ENCODE measurements at places on chromosomes 2 and 18. TPM values are rescaled to one million over a fixed set of nuclear protein-coding genes. Genes with fewer than 3 reads are reported as not detected.

Gene PSMA8
- total RNA-seq, result not detected

Gene GREB1L
- total RNA-seq, result 0.98 TPM

DNA sequence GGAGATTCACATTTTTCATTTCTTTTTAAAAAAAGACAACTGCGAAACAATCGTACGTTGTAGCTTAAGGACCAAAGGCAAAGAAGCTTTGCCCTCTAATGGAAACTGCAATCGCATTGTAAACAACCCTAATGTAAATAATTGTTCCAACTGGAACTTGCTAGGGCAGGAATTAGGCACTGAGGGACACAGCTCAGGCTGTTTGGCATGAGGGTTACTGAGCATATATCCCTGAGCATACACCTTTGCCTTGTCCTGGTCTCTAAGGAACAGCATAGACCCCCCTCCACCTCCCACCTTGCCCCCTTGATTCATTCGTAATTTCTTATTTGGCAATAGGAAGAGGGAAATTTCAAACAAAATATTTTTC, 396.4 kb downstream of the LNPK start:
- no peaks in the 10 kb centered on the region for H3K36me3 ChIP-seq
- no peaks in the 10 kb centered on the region for H3K27me3 ChIP-seq
- no peaks in the 10 kb centered on the region for H3K4me1 ChIP-seq
- no peak for DNase-seq
- H3K27ac ChIP-seq, result no peak overlapping the region
- no peak overlapping the region for H3K4me3 ChIP-seq

GRCh38 chr18:27860701-27861107, 316.2 kb downstream of the CDH2 start:
- no peaks in the 10 kb centered on the region for H3K27me3 ChIP-seq
- no peak overlapping the region for H3K27ac ChIP-seq
- H3K36me3 ChIP-seq, result no peaks in the 10 kb centered on the region
- no peak for DNase-seq

- H3K27ac ChIP-seq, result no peak overlapping the region
- H3K36me3 ChIP-seq, result no peaks in the 10 kb centered on the region
- H3K4me1 ChIP-seq, result peaks cover 6% of the 10 kb centered on the region
- no peak overlapping the region for H3K4me3 ChIP-seq
- no peaks in the 10 kb centered on the region for H3K27me3 ChIP-seq
These were observed 113.6 kb upstream of the MAP3K20 start for GRCh38 chr2:172962082-172962481.

Gene TMEM247
- not detected for total RNA-seq

GRCh38 chr2:216082805-216083204, 1.1 kb downstream of the TMEM169 start:
- DNase-seq, result no peak
- no peak overlapping the region for H3K27ac ChIP-seq
- no peaks in the 10 kb centered on the region for H3K27me3 ChIP-seq
- H3K4me3 ChIP-seq, result no peak overlapping the region
- H3K4me1 ChIP-seq, result no peaks in the 10 kb centered on the region

DNA sequence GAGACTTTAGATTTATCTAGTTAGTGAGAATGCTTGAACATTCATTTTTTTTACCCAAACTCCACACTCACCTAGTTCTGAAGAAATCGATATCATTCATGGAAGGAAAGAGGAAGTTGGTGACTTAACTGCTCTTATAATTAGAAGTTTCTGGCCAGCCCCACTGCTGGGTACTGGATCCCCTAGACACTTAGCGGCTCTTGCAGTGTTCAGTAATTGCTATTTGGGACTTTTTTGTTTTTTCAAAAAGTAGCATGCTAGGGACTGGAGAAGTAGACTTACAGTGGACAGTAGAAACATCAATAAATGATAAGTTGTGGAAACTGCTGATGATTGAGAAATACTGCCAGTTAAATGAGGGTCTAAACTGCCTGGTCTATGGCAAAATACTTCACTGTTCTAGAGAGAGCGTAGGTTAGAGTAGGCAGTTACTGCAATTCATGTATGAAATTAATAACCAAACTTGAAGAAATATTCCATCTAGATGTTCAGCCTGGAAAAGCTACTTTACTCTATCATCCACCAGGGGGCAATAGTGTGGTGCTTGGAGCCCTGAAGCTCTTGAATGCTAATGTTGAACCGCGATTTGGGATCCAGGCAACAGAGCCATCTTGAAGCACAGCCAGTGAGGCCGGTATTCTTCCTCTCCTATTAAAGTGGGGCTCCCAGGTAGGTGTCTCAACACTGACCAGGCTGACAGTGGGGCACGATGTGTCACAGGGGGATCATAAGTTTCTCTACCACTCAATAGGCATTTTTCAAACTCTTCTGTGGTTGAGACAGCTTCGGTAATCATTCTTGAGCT, 146.1 kb upstream of the SESTD1 start:
- no peaks in the 10 kb centered on the region for H3K36me3 ChIP-seq
- H3K4me3 ChIP-seq, result no peak overlapping the region
- no peak for DNase-seq
- H3K27me3 ChIP-seq, result no peaks in the 10 kb centered on the region
- H3K4me1 ChIP-seq, result no peaks in the 10 kb centered on the region

DNA sequence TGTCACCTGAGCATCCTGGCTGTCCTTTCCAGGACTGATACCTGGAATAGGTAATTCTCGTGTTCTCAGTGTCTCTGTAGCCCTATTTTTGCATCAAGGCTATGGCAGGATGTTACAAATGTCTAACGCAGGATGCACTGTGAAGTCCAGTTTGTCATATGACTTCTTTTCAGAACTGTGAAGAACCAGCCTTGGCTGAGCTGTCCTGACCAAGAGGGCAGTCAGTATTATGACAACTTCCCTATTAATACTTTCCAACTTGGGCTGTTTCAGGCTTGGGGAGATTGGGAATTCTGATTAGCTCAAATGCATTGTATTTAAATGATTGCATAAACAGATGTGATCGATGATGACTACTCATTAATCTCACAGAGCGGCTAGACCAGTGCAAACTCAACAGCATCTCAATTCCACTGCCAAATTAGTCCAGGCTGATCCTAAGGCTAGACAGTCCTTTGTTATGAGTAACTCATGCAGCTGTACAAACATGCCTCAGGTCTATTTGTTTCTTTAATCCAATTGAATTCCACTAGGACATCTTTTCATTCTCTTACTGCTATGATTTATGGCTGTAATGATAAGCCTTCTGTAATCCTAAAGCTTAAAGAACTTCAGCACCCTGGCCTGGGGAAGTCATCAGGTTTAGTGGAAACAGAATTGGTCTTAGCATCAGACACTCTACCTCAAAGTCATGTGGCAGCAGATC, 331.6 kb downstream of the KCNS3 start:
- no peaks in the 10 kb centered on the region for H3K27me3 ChIP-seq
- H3K4me1 ChIP-seq, result no peaks in the 10 kb centered on the region

- H3K4me3 ChIP-seq, result no peak overlapping the region
- no peak overlapping the region for H3K27ac ChIP-seq
- DNase-seq, result no peak
These were observed 45.9 kb upstream of the ITGA4 start for GRCh38 chr2:181411105-181411849.

- no peak overlapping the region for H3K4me3 ChIP-seq
- no peaks in the 10 kb centered on the region for H3K4me1 ChIP-seq
- H3K27ac ChIP-seq, result no peak overlapping the region
- DNase-seq, result no peak
- H3K36me3 ChIP-seq, result no peaks in the 10 kb centered on the region
These were observed 14.8 kb downstream of the LPIN1 start for GRCh38 chr2:11761259-11761658.

GRCh38 chr2:27320958-27321543, 1.8 kb downstream of the MPV17 start:
- no peaks in the 10 kb centered on the region for H3K36me3 ChIP-seq
- H3K27ac ChIP-seq, result no peak overlapping the region
- DNase-seq, result no peak
- H3K27me3 ChIP-seq, result no peaks in the 10 kb centered on the region
- no peak overlapping the region for H3K4me3 ChIP-seq

Gene HADHA
- total RNA-seq, result 124 TPM

Gene ERBB4
- total RNA-seq, result 0.25 TPM

DNA sequence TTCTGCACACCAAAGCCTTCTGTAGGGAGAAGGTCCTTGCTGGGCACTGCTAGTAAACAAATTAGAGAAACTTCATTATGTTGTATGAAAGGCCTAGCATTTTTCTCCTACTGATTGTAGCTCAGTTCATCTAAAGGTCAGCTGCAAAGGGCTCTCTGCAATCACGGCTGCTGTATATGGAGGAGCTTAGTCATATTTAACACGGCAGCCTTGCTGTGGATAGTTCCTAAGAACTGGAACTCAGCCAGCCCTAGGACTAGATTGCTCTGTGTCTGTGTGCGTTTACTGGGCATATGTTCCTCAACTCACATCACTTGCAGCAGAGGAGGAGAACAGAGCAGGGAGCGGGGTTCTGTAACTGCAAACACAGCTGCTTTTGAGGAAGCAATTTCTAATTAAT, 1103.9 kb upstream of the KLHL29 start:
- DNase-seq, result no peak
- H3K4me1 ChIP-seq, result no peaks in the 10 kb centered on the region
- no peak overlapping the region for H3K4me3 ChIP-seq
- no peaks in the 10 kb centered on the region for H3K36me3 ChIP-seq

Gene LRP2
- not detected for total RNA-seq

- no peak overlapping the region for H3K4me3 ChIP-seq
- no peaks in the 10 kb centered on the region for H3K27me3 ChIP-seq
- H3K36me3 ChIP-seq, result no peaks in the 10 kb centered on the region
- DNase-seq, result no peak
These were observed 559.8 kb upstream of the REG3G start for GRCh38 chr2:78465707-78466106.

DNA sequence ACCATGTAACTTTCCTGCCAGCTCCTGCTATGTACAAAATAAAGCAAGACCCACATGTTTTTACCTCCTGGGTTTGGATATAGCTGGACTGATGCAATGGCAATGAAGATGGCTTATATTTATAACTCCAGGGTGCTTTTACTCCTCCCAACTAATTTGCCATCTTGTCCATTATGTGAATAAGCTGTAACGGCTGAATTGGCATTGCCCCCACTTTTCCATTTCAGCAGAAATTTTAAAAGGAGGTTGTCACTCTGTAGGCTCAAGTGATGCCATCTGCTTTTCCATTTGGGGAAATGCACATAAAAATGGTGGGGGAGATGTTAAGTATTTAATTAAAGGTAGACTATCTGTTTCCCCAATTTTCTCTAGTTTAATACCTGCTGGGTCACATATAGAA, 345.5 kb downstream of the ERBB4 start:
- H3K4me3 ChIP-seq, result no peak overlapping the region
- no peaks in the 10 kb centered on the region for H3K36me3 ChIP-seq
- no peak overlapping the region for H3K27ac ChIP-seq
- H3K4me1 ChIP-seq, result no peaks in the 10 kb centered on the region
- no peak for DNase-seq
- no peaks in the 10 kb centered on the region for H3K27me3 ChIP-seq

GRCh38 chr2:2564300-2565078, 233.4 kb upstream of the MYT1L start:
- H3K4me1 ChIP-seq, result no peaks in the 10 kb centered on the region
- no peak for DNase-seq
- H3K27ac ChIP-seq, result no peak overlapping the region

DNA sequence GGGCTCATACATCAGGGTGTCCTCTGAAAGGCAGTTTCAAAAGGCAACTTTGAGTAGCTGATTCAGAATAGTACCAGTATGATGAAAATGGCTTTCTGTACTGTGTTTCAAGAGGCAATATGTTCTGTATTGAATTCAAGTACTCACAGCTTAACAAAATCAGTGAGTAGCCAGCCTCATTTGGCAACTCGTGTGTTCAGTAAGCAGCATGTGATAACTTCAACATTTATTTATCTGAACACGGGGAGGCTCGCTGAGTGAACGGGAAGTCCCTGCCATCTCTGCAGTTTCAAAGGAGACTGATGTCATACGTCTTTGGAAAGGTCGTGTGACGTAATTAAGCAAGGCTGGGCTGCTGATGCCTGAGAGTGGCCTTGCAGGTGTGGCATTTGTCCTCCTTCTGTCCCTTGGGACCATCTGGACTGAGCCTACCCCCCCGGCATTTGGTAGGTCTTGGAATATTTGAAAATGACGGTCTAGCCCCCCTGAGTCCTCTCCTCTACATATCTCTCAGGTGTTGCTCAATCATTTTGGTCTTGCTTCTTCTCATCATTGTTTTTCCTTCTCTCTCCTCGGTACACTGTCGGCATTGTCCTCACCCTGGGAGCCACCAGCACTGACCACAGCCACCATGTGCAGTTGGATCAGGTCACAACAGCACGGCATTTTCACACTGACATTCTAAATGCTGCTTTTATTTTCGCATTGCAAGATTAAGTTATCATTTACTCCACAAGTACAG, 62.8 kb downstream of the SMIM21 start:
- H3K36me3 ChIP-seq, result no peaks in the 10 kb centered on the region
- no peak for DNase-seq
- H3K27ac ChIP-seq, result no peak overlapping the region
- no peaks in the 10 kb centered on the region for H3K27me3 ChIP-seq

GRCh38 chr18:45340884-45341283, 274.4 kb upstream of the SLC14A2 start:
- no peaks in the 10 kb centered on the region for H3K36me3 ChIP-seq
- no peak overlapping the region for H3K27ac ChIP-seq
- no peak overlapping the region for H3K4me3 ChIP-seq
- H3K27me3 ChIP-seq, result no peaks in the 10 kb centered on the region
- H3K4me1 ChIP-seq, result no peaks in the 10 kb centered on the region
- no peak for DNase-seq

Gene TLX2
- total RNA-seq, result 6.6 TPM

GRCh38 chr2:200828104-200828503, 16.4 kb downstream of the BZW1 start:
- peaks cover 6% of the 10 kb centered on the region for H3K36me3 ChIP-seq
- no peak overlapping the region for H3K27ac ChIP-seq
- no peaks in the 10 kb centered on the region for H3K27me3 ChIP-seq

GRCh38 chr2:234770031-234770506, 181.7 kb upstream of the SH3BP4 start:
- no peaks in the 10 kb centered on the region for H3K27me3 ChIP-seq
- H3K36me3 ChIP-seq, result no peaks in the 10 kb centered on the region
- DNase-seq, result no peak
- peaks cover 24% of the 10 kb centered on the region for H3K4me1 ChIP-seq

- no peak overlapping the region for H3K27ac ChIP-seq
- no peaks in the 10 kb centered on the region for H3K4me1 ChIP-seq
- H3K27me3 ChIP-seq, result no peaks in the 10 kb centered on the region
- DNase-seq, result no peak
- no peak overlapping the region for H3K4me3 ChIP-seq
These were observed 43.4 kb downstream of the UPP2 start for GRCh38 chr2:158144914-158145625.
